ENCODE measurements at places on chromosomes 3 and 15. TPM values are rescaled to one million over a fixed set of nuclear protein-coding genes. Genes with fewer than 3 reads are reported as not detected.

The WDR72 gene
- 2.0 TPM for total RNA-seq

The HIGD2B gene
- not detected for total RNA-seq

The OR5K2 gene
- total RNA-seq = not detected

The TMEM89 gene
- not detected for total RNA-seq

The METTL6 gene
- total RNA-seq = 19.3 TPM

The THPO gene
- 0.41 TPM for total RNA-seq

The STARD9 gene
- total RNA-seq = 13.7 TPM

The TP63 gene
- 16.1 TPM for total RNA-seq

The GOLGA6B gene
- total RNA-seq = not detected

DNA sequence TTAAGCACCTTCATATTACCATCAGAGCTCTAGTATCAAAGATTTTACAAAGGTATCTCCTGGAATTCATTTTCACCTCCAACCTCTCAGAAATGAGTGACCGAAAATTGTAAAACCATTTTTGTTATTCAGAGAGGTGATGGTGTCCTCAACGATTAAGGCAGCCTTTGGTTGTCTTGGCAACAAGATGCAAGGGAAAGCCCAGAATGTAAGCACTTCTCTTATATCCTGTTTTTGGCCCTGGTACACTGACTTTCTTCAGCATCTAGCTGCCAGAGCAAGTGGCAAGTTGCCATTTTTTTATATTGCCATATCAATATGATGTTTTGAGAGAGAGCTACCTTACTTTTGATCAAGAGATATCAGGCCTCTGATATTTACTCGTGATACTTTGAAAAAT, 384.9 kb upstream of the NECTIN3 start:
- no peak for DNase-seq
- H3K4me1 ChIP-seq = peaks cover 7% of the 10 kb centered on the region
- H3K4me3 ChIP-seq = no peak overlapping the region
- H3K27ac ChIP-seq = no peak overlapping the region

DNA sequence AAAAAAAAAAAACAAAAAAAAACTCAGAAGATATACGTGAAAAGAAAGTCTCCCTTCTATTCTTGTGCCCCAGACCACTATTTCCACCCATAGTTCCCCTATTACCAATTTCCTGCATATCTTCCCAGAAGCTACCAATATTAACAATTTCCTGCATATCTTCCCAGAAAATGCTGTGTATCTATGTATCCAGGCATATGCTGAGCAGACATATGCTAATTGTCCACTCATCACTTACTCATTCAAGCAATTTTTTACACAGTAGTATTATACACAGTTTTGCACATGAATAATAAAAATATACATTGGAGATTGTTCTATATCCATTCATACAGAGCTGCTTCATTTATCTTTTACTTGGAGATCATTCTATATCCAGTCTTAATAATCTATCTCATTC, 12.6 kb upstream of the SLMAP start:
- no peaks in the 10 kb centered on the region for H3K36me3 ChIP-seq
- H3K27me3 ChIP-seq = no peaks in the 10 kb centered on the region
- peaks cover 8% of the 10 kb centered on the region for H3K4me1 ChIP-seq
- DNase-seq = no peak

- H3K27ac ChIP-seq = no peak overlapping the region
- peaks cover 18% of the 10 kb centered on the region for H3K27me3 ChIP-seq
- no peaks in the 10 kb centered on the region for H3K36me3 ChIP-seq
- H3K4me1 ChIP-seq = no peaks in the 10 kb centered on the region
- no peak for DNase-seq
Measured at GRCh38 chr3:129046732-129047552, 13.6 kb upstream of the GP9 start.

DNA sequence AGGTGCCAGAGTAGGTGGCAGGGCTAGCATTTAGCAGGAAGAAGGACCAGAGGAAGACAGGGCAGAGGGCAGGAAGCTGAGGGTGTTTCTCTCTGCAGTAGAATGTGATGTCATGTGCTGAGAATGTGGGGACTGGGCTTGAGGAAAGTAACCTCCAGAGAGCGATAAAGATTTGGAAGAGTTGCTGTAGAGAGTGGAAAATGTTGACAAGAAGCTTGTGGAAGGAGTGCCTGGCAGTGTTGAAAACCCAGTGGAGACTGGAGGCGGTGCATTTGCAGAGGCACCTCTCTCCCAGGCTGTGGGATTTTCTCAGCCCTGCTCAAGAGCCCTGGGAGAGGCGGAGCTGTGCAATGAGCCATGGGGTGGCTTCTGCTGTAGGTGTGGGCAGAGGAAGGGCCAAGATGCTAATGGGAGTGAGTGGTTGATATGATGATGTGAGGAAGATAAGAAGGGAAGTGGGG, 54.8 kb downstream of the MESD start:
- no peak overlapping the region for H3K4me3 ChIP-seq
- H3K36me3 ChIP-seq = peaks cover 7% of the 10 kb centered on the region
- DNase-seq = no peak
- no peaks in the 10 kb centered on the region for H3K27me3 ChIP-seq
- no peak overlapping the region for H3K27ac ChIP-seq
- H3K4me1 ChIP-seq = peaks cover 9% of the 10 kb centered on the region

DNA sequence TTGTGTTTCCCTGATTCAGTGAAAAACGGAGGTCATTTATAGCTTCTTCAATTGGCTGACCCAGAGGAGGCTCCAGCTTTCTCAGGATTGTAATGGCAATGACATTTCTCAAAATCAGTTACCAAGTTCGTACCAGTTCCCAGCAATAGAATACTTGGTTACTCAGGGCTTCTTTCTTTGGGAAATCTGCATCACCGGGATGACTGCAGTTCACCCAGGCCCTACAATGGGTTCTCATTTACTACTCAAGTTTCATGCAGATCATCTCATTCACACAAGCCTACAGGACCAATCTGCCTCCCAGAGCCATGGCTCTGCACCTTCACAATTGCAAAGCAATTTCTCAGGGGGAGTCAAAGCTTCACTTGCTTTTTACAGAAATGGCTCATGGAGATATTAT, 109.6 kb downstream of the FHIT start:
- H3K27me3 ChIP-seq = no peaks in the 10 kb centered on the region
- H3K4me1 ChIP-seq = peaks cover 10% of the 10 kb centered on the region
- H3K4me3 ChIP-seq = peak overlapping the region; percentile 27
- no peak for DNase-seq
- no peak overlapping the region for H3K27ac ChIP-seq
- peaks cover 3% of the 10 kb centered on the region for H3K36me3 ChIP-seq

DNA sequence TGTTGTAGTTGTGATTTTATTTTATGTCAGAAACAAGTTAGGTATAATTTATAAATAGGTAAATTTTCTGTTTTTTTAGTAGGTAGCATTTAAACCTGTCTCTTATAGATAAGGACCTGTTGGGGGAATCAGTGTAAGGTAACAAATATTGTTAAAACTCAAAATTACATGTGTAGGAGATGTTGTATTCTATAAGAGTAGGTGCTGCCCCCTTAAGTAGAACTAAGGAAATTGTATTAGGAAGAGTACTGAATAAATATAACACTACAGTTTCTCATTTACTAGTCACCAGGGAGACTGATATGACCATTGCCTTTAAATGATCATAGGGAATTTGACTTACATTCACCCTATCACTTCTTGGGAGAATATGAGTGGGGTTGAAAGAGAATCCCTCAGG, 31.2 kb downstream of the SLC25A36 start:
- no peak overlapping the region for H3K4me3 ChIP-seq
- no peaks in the 10 kb centered on the region for H3K4me1 ChIP-seq
- peaks cover 20% of the 10 kb centered on the region for H3K36me3 ChIP-seq
- no peak overlapping the region for H3K27ac ChIP-seq

DNA sequence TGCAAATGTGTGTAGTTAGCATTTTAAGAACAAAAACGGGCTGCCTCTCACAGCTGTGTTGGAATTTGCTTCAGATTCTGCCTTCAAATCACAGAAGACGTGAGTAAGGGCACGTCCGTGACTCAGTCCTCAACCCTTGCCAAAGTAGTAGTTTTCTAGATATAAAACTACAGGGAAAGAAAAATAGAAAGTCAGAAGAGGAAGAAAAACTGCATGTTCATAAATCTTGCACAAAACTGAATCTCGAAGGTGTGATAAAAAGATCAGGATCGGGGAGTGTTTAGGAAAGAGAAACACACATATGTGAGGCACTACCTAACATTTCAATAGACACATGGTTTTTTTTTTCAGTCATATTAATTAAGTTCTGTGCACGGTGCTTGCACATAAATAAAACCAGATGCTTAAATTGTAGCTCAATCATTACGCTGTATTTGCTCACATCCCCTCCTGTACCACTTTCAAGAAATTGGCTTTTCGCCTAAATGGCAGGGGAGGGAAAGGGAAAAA, 71.7 kb downstream of the P3H2 start:
- no peaks in the 10 kb centered on the region for H3K27me3 ChIP-seq
- H3K4me1 ChIP-seq = peaks cover 17% of the 10 kb centered on the region
- no peaks in the 10 kb centered on the region for H3K36me3 ChIP-seq

DNA sequence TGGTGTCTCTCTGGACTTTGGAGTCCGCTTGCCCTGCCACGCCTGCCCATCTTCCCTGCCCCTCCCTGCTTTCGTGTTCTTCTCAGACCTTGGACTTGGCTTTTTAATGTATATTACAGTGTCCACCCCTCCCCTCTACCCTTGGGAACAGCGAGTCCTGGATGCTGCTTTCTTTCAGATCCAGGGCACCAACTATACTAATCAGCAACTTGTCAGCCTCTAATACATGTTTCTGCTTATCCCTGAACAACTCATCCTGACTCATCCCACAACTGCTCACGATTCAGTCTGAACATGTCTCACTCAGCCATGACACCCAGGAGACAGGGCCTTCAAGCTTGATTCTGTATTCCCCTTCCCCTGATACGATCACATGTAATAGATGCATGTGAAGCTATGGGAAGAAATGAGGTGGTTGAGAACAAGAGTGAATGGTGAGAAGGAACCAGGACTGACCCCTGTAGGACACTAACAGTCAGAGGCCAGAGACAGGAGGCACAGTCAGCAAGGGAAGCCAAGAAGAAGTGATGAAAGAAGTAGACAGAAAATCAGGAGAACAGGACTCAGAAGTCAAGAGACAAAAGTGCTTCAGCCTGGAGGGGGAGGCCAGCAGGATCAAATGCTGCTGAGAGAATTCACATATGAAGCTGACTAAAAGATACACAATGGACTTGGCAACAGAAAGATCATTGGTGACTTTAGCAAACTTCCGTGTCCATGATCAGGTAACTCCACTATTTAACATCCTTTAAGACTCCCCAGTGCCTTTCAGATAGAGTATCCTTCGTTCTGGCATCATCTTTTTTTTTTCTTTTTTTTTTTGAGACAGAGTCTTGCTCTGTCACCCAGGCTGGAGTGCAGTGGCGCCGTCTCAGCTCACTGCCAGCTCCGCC, 35.4 kb downstream of the BCL2L10 start:
- no peak overlapping the region for H3K4me3 ChIP-seq
- H3K4me1 ChIP-seq = no peaks in the 10 kb centered on the region
- no peak overlapping the region for H3K27ac ChIP-seq
- no peaks in the 10 kb centered on the region for H3K27me3 ChIP-seq
- no peaks in the 10 kb centered on the region for H3K36me3 ChIP-seq
- DNase-seq = no peak

DNA sequence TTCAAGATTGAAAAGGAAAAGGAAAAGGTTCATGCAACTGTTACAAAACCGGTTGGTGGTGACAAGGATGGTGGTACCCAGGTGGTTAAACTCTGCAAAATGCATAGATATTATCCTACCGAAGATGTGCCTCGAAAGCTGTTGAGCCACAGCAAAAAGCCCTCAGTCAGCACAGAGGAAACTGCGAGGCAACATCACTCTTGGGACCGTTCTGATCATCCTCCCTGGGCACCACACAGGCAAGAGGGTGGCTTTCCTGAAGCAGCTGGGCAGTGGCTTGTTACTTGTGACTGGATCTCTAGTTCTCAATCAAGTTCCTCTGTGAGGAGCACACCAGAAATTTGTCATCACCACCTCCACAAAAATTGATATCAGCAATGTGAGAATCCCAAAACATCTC, 86.9 kb downstream of the PLCH1 start:
- no peak overlapping the region for H3K4me3 ChIP-seq
- no peak for DNase-seq
- no peaks in the 10 kb centered on the region for H3K4me1 ChIP-seq
- no peaks in the 10 kb centered on the region for H3K36me3 ChIP-seq

DNA sequence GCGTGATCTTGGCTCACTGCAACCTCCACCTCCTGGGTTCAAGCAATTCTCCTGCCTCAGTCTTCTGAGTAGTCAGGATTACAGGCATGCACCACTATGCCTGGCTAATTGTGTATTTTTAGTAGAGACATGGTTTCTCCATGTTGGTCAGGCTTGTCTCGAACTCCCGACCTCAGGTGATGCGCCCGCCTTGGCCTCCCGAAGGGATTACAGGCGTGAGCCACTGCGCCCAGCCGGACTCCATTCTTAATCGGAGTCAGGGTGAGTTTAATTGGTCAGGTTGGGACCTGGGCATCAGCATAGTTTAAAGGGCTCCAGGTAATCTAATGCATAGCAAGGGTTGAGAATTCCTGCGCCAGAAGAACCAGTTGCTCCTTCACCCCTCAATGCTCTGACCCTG, 29.2 kb downstream of the MAGEF1 start:
- no peaks in the 10 kb centered on the region for H3K36me3 ChIP-seq
- no peaks in the 10 kb centered on the region for H3K27me3 ChIP-seq
- no peak for DNase-seq

- H3K27me3 ChIP-seq = no peaks in the 10 kb centered on the region
- no peak for DNase-seq
- H3K4me1 ChIP-seq = no peaks in the 10 kb centered on the region
- no peak overlapping the region for H3K4me3 ChIP-seq
Measured at GRCh38 chr3:178479860-178480259, 56.4 kb upstream of the KCNMB2 start.

- no peaks in the 10 kb centered on the region for H3K4me1 ChIP-seq
- H3K27me3 ChIP-seq = peaks cover 46% of the 10 kb centered on the region
- DNase-seq = no peak
- H3K36me3 ChIP-seq = no peaks in the 10 kb centered on the region
Measured at GRCh38 chr3:186642014-186642413, 1.8 kb downstream of the FETUB start.

DNA sequence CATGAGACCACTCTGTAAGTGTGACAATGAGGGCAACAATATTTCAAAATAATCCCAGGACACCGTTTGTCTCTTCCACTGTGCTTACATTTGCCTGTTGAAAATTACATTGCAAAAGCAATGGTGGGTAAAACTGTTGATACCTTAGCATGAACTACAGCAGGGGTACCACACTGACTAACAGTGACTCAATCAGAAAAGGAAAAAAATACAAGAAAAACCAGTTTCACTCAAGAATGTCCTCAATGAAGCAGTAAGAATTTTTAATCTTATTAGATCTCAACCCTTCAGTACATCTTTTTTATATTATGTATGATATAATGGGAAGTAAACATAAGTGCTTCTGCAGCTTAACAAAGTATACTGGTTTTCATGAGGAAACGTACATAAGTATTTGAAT, 1.6 kb upstream of the CCDC54 start:
- H3K4me1 ChIP-seq = no peaks in the 10 kb centered on the region
- no peak overlapping the region for H3K4me3 ChIP-seq
- no peak for DNase-seq
- H3K27ac ChIP-seq = no peak overlapping the region
